ENCODE measurements at places on chromosomes 7 and 10.

DNA sequence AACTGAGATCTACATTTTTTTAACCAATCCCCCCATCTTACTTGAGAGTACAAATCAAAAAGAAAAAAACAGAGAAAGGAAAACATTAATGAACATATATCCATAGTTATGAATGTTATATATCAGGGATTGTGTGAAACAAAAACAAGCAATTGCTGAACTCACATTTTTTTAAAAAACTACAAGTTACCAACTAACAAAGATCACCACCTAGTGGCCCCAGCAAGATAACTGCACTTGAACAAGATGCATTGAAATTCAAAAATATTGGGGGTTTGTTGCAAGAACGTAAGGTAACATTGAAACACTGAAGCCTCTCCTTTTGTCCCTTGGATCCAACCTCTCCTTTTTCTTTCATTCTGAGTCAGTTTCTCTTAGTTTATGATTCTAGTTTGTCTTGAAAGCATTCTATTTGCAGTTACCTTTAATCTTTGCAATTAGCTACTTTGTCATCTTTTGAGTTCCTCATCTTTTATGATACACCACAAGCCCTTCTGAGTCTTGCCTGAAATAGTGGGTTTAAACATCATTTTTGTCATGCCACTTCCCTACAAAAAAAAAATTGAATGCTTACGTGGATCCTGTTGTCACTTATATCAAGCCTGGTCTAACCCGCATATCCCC lies 87.3 kb upstream of the TES start:
- DNase-seq, result peak; percentile 20

DNA sequence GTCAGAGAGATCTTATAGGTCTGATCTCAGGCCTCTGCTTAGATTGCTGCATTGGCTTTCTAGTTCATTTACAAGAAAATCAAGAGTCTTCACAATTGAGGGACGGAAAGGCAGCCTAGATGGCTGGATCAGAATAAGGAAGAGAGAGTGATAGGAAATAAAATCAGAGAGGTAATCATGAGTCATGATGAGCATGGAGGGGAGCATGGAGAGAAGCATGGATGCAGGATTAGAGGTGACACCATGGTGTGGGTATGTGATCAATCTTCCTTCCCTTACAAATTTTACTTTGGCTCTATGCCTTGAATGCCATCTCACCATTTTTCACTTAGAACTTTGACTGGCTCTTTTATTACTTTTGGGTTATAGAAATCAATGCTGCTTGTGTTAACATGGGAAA lies 1.4 kb downstream of the BCCIP start:
- no peak for DNase-seq

DNA sequence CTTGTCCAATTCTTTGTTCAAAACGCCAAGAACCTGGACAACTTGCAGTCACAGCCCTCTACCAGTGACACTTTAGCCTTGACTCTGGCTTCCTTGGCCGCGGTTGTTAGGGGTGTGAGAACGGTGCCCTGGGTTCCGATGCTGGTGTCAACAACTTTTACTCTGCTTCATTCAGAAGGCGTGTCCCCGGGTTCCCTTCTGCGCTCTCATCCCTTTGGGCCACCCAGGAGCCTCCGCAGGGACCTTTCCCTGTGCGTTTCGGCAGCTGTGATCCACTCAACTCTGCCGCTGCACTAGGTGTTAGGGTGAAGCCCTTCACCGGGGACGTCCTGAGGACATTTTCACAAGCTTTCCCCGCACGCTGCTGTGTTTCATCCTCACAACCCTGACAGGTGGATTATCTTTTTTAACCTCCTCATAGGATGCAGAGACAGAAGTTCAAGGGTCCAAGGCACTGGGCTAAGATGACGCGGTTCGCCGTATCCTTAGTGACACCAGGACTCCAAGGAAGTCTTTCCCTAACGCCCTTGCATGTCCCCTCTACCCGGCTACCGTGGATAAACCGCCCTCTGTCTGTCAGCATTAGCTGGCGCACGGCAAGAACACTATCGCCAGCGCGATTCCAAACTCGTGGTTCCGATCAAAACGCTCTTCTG lies 133.5 kb upstream of the SHH start:
- DNase-seq, result no peak

DNA sequence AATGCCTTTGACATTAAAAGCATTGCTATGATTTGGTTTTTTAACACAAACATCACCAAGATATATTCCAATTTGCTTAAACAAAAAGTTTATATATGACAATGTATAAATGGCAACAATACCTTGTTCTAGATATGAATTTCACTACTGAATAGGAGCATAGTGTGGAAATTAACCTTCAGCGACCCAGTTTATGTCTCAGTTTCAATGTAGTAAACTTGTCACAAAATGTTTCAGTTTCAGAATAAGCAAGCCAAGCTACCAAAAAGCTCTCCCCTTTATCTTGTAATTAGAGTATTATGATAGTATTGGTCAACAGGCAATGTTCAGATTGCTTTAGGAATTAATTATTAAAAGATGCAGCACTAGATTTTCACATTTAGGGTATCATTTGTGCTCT lies 99.6 kb upstream of the PCDH15 start:
- no peak for DNase-seq

- DNase-seq, result no peak
These were observed 10.4 kb upstream of the IL15RA start for GRCh38 chr10:5987747-5988146.

GRCh38 chr10:47118326-47118725 lies 181.7 kb upstream of the GDF10 start:
- DNase-seq, result no peak

GRCh38 chr7:100678291-100678984 lies 4.9 kb downstream of the GNB2 start:
- peak; percentile 38 for DNase-seq

DNA sequence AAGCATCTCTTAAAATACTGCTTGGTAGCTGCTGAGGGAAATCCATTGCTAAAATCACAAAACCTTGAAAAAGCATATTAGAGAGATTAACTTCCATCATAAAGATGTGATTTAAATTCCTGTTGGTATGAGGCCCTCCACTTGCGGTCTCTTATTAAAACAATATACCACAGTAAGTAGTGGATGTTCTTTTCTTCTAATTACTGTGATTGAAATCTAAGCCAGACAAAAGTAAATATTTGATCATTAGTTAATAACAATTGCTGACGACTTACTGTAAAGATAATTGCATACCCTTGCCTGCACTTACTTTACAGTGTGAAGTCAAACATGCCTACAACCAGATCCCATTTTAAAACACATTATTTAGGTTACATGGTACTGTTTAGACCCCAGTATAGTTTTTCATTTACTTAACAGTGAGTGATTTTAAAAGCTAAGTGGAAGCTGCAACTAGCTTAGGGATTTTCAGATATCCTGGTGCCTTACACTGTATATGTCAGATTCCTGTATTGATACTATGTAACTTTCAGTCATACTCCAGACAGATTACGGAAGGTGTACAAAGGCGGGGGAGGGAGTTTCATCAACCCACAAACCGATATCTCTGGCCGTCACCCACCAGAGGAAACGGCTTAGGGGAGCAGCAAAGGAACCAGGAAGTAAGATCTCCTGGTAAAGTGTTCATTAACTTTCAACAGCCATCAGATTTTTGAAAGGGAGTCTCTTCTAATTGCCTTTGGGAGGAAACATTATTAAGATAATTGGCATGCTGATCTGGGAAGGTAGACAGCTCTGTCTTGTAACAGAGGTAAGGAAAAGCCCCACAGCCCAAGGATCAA lies 986 bp downstream of the NRP1 start:
- no peak for DNase-seq

DNA sequence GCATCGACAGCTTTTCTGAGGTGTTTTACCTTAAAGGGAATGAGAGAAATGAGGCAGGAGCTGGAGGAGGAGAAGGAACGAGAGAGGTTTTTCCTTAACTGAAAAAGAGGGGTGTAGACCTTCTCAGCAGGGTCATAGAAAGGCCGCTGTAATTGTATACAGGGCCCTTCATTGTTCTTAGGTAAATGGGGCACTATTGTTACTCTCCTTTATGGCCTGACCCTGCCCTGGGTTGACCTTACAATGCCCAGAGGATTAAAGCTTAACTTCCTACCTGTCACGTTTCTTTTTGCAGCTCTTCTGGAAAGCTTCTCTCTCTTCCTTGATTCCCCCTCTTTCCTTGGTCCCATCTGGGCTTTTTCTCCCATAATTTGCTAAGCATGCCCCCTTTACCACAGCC lies 13.7 kb upstream of the PDLIM1 start:
- DNase-seq, result no peak

- DNase-seq, result no peak
These were observed 298.9 kb downstream of the WDR37 start for GRCh38 chr10:1354809-1355710.

DNA sequence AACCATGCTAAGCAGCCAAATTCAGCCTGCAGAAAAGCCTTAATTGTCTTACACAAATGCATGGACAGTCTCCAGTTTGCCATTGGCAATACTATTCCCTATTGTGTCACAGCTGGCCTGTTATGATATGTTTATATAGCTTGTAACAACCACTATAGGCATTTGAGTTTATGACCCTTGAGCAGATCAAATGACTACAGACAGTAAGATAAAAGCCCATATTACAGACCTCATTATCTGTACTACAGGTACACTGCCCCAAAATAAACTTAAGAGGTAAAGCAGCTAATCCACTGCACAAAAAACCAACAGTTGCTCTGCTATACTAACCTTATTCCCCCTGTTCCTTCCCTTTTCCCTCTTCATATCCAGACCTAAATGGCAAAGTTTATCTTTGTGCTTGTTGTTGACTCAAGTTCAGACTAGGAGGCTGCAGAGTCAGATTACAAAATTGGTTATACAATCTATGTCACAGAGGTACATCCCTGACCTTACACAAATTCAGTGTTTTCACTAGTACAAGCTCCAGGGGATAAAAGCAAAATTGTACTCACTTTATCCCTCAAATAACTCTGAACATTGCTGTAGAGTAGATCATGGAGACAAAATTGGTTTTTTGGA lies 218.4 kb downstream of the GRM8 start:
- DNase-seq, result no peak

DNA sequence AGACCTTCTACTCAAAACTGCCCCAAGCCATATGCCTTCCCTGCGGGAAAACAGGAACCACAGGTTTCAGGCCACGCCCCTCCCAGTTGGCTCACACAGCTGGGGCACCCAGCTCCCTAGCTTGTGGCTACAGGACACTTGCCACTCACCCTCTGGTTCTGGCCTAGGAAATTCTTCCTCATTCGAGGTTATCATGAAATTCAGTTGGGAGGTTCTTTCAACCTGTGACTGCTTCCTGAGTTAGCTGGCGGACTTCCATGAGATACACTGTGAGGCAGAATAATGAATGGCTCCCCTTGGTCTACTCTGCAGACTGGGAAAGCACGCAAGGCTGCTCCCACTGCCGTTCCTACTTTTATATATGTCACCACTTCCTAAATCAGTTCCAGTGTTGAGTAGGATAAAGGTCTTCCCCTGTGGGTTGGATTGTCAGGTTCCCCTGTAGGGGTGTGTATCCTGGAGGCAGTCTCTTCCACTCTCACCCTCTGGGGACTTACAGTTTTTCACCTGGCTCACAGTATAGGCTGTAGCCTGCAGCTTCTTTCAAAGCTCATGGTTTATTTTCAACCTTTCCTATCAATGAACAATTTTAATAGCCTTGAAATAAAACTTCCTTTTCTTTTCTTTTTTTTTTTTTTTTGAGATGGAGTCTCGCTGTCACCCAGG lies 37.0 kb downstream of the GPR22 start:
- no peak for DNase-seq

DNA sequence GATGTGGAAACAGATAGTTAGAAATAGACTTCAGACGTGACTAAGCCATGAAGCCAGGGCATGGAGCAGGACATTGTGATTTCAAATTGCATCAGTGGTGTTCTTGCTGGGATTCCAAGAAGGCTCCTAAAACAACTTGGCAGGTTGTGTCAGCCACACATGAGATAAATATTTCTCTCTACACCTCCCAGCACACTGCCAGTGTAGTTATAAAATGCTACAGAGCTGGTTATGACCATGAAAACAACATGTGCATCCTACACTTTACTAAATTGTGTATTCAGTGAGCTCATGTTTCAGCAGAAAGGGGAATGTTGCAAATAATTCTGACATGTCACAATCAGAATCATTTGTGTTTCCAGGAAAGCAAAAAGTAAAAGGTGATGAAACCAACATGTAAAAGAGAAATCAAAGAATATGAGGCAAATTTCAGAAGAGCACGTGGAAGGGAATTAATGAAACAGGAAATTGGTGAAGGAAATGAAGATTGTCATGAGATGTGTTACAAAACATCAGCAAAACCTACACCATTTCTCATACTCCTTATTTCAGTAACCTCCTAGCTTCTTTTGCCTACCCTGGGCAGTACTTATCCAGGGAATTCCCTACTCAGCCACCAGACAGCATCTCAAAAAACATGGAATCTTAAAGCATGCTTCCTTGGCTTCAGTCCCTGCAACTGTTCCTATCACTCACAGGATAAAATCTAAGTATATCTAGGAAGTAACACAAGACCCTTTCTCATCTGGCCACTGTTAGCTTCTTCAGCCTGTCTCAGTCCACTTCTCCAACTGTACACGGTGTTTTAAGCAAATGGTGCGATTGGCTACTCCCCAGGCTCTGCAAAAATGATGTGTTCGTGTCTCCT lies 5.8 kb upstream of the CYP3A7 start:
- no peak for DNase-seq

DNA sequence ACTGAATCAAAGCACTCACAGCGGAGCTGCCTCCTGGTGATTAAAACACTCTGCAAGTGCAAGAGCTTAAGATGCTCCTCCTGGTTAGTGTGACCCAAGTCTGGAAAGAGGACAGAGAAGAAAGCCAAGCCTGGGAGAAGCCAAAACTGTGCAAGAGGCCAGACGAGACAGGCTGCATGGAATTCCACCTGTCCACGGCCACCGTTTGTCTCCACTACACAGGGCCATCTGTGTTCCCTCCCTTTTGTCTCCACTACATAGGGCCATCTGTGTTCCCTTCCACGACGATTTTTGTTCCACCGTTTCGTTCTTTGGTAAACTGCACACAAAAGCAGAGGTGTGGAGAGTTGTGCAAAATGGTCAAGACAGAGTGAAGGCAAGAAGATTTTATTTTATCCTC lies 233.0 kb downstream of the DIP2C start:
- no peak for DNase-seq

DNA sequence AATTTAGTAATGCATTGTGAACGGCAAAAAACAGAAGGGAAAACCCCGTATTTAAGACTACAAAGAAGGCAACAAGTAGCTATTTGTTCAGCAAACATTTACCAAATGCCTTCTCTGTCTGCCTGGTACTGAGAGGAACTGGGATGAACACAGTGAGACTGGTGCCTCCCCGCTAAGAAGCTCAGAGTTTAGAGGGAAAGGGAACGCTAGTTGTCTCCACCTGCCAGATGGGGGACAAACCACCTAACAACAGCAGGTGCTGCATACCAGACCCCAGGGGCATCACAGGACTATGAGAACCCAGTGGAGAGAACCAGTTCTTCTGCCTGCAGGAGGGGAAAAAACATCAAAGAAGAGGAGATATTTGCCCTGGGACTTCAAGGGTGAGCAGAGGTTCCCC lies 147.1 kb downstream of the SLC25A13 start:
- no peak for DNase-seq

DNA sequence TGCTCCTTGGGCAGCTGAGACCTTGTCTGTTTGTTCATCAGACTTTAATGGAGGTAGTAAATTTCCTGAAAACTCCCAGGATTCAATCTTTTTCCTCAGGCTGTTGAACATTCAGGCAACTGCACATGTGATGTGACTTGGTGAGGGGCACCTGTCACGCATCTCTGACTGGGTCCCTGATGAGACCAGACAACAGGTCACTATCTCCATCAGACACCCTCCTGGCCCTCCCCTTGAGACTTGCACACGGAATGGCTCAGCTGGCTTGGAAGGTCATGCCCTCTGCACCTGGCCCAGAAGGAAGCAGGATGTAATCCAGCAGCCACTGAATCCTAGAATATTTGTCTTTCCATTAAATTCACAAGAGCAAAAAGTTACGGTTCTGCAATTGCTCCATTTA lies 15.9 kb downstream of the AQP1 start:
- peak; percentile 11 for DNase-seq

Measured in right hindlimb (tissue), 1 donor.